ENCODE measurements at places on chromosomes 2 and 18.

- DNase-seq, result peak; percentile 22
Observed at GRCh38 chr2:217972490-217972889, 30.3 kb downstream of the TNS1 start.

DNA sequence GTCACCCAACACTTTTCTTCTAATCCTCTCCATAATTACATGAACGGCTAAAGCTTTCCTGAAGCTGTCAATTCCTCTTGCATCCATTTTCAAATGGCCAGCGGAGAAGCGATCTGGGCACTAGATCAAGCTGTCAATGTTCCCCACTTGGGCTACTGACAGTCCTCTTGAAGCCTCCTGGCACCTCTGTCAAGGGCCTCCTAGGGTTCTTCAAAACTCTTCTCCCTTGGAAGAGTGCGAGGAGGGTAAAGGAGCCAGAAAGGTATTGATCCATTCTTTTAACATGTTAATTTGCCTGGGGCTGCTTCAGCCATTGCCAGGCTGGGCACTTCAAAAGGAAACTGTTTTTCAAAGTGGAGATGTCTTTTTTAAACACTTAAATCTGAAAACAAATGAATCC, 19.8 kb downstream of the EPHA4 start:
- DNase-seq, result no peak

DNA sequence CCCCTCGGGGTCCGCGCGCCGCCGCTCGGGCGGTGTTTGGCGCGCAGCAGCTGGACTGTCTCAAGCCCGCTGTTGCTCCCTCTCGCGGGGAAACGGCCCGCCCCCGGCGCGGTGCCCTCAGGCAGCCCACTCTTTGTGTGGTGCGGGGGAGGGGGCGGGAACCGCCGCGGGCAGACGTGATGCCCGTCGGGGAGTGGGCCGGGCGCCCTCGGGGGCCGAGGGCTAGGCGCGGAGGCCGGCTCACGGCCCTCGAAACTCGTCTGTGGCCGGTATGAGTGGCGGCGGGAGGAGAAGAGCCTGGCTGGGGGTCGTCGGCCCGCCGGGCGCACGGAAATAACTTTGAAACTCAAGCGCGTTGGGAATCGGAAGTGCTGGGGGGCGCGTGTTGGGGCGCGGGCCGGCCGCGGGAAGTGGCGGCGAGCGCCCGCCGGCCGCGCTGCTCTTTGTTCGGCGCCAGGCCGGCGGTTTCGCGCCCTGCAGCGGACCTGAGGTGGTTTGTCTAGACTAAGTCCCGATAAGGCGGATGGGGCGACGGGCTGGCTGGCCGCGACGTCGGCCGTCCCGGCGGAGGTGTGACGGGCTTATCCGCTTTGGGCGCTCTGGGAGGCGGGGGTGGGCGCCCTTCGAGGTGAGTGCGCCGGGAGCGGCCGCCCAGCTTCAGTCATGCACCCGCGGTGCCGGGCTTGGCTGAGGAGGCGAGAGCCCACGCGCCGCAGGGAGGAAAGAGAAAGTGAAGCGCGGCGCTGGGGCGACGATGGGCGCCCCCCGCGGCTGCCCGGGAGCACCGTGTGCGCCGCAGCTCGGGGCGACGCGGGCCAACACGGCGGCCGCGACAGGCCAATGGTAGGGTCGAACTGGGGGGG, 679 bp downstream of the PTMA start:
- DNase-seq, result peak; percentile 66

- no peak for DNase-seq
Observed at GRCh38 chr2:40177366-40177765, 274.5 kb downstream of the SLC8A1 start.

- peak; percentile 25 for DNase-seq
Observed at GRCh38 chr2:221571025-221571550, 1.0 kb downstream of the EPHA4 start.

GRCh38 chr18:9617006-9617542, 2.7 kb upstream of the PPP4R1 start:
- DNase-seq, result no peak

DNA sequence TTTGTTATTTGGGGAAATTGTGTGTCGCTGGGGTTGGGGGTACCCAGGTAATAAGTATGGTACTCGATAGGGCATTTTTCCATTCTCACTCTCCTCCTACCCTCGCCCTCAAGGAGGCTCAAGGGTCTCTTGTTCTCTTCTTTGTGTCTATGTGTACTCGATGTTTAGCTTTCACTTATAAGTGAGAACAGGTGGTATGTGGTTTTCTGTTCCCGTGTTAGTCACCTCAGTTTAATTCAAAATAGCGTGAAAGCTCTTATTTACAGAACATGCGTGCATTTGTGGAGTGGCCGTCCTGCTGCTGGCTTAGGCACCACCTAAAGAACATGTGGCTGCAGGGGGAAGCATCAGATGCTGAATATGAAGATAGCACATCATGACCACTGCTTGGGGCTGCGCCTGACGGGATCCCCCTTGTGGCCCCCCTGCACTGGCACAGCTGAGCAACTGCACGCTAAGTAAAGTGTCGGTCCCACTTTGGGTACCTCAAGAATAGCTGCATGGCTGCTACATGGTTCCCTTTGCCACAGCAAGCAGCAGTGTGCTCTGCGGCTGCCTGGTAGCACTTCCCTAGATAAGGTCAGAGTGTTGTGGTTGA, 569.0 kb downstream of the DCDC2C start:
- DNase-seq, result no peak

DNA sequence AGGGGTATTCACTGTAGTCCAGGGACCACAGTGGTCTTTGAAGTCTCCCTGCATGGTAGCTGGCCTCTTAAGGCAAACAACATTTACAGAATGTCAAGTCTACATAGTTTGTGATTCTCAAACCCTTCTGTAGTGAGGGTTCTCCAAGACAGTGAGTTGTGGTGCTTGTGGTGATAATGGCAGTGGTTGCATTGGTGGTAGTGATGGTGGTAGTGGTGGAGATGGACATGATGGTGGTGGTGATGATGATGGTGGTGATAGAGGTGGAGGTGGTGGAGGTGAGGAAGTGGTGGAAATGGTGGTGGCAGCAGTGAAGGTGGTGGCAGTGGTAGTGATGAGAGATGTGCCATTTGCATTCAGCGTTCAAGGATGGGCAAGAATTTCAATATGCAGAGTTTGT, 104.9 kb downstream of the TACR1 start:
- no peak for DNase-seq

DNA sequence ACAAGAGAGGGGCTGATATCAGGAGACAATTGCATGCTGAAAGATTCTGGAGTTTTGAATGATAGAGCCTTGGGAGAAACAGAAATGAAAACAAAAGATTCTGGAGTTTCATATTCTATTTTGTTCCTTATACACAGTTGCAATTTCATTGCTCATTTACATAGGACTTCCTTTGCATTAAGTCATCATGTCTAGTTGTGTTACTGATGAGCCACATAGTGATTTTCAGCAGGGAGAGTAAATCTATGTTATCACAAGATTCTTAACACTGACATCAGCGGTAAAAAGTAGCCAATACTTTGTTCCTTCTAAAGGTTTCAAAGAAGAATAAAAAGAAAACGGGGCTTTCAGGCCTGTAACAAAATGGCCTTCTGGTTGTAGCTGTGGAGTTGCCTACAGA, 7.1 kb downstream of the ADAM17 start:
- DNase-seq, result no peak

DNA sequence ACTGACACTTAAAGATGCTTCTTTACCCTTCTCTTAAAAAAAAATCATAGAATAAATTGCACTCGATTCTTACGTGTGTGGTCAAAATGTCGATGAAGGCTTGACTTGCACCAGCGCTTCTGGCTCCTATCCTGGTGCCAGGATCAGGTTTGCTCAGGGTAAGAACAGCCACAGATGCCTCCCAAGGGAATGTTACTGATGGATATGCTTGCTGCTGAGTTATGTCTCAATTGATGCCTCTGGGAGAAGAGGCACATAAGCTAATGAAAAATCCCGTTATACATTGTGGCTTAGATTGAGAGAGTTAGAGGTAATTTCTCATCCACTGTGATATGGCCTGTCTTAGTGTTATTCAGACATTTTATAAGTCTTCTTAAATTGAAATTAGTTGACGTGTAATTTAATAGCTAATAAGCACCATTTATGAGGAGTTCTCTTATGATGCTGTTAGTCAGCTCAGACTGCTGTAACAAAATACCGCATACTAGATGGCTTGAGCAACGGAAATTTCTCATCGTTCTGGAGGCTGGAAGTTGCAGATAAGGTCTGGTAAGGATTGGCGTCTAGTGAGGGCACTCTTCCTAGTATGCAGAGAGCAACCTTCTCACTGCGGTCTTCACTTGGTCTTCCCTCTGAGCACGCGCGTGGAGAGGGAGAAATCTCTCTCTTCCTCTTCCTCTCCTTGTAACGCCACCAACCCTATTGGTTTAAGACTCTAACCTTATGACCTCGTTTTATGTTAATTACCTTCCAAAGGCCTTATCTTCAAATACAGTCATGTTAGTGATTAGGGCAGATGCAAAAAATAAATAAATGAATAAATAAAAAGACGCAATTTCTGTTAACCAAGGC, 116.6 kb upstream of the NOSTRIN start:
- DNase-seq, result no peak

DNA sequence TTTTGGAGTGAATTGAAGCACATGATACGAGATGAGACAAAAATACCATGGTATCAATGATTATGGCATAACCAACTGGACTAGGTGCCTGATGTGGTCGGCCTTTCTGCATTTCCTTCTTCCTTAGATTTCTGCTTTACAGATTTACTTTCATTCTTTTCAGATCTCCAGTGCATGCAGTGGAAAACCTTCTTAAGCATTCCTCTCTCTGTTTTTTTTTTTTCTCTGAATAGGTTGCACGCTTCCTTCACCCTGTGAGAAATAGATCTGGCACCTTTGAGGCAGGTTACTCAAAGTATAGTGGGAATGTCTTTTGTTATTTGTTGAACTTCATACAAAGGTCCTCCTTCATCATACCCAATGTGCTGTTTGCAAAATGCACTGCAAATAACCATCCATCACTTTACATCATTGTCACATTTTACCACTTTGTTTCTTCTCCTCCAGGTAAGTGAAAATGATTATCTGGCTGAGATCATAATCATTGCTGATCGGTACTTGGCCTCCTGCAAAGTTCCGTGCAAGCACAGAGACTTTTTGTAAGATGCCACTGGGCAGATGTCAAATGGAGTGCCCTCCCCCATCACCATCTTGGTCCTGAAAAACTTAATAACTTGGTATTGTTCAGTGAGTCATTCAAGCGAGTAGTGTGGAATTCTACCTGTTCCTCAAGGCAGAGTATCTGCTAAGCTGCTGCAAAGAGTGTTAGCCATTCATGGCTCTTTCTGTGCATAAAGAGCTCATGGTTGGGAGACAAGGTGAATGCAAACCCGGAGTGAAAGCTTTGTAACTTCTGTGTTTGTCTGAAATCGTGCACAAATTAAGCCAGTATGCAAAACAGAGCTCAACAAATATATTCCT, 30.0 kb upstream of the KLHL14 start:
- DNase-seq, result no peak

- DNase-seq, result no peak
Observed at GRCh38 chr2:19545507-19545906, 187.1 kb upstream of the OSR1 start.

- no peak for DNase-seq
Observed at GRCh38 chr18:2121224-2121623, 450.1 kb downstream of the METTL4 start.

DNA sequence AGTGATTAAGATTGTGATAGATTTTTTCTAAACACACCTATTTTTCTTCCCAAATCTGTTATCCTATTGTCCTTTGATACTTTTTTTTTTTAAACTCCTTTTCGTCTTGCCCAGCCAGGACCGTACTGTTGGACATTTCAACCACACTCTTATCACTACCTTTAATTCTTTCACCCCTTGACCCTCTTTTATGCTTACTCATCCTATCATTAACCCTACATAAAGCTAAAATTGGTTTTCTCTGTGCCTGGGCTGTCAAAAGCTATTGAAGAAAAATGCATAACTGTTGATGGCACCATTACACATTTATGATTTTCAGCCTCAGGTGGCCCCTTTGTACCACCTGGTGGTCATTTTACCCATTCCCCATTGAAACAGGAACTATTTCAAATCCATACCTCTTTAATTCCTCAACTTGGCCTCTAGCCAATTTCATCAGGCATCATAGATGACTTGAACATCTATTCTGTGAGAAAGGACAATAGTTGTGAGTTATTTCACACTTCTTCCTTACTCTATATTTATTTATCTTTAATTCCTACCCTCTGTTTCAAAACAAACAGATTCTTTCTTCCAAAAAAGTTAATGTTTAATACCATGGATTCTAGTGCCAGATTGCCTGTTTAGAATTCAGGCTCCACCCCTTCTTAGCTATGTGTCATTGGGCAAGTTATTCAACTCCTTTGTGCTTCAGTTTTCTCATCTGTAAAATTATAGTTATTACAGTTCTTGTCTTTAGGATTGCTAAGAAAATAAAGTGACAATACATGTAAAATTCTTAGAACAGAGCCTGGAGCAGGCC, 258.6 kb downstream of the CAMKMT start:
- no peak for DNase-seq

DNA sequence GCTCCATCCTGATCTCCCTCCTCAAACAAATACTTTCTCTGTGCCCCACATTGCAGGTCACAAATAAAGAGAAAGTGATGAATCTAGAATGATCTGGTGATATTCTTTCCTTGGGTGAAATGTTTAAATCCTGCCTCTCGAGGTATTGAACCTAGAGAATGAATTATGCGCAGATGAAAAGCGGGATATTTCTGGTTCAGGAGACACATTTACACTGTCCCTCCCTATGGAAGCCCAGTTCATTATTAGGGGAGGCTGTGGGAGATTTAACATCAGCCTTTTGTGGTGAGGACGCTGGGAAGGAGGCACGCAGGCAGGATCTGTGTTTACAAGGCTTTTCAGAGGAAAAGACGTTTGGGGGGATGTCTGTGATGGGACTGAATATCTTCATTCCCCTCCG, 20.6 kb downstream of the MAPRE2 start:
- no peak for DNase-seq

DNA sequence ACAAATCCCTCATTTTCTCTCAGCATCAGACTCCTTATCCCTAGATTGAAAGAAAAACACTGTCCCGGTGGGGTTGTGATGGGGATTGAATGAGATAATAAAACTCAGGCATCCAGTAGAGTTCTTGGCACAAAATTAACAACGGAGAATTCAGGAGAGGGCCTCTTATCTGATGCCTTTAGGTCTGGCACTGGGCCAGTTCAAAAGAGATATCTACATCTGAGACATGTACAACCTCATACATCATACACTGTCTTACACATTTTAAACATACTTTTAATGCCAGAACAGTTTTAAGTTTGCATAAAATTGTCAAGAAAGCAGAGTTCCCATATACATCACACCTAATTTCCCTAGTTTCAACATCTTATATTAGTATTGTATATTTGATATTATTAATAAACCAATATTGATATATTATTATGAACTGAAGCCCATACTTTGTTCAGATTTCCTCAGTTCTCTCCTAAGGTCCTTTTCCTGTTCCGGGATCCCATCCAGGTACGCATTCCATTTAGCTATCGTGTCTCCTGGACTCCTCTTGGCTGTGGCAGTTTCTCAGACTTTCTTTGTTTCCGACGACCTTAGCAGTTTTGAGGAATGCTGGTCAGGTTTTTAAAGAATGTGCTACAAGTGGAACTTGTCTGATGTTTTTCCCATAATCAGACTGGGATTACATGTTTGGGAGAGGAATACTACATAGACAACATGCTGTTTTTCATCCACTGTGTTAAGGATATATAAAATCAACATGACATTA, 27.8 kb downstream of the NXPH2 start:
- no peak for DNase-seq
